ENCODE measurements at places on chromosomes 4 and X.
A peak's percentile ranks its signal among the peaks of the same experiment; 100 is the strongest.

DNA sequence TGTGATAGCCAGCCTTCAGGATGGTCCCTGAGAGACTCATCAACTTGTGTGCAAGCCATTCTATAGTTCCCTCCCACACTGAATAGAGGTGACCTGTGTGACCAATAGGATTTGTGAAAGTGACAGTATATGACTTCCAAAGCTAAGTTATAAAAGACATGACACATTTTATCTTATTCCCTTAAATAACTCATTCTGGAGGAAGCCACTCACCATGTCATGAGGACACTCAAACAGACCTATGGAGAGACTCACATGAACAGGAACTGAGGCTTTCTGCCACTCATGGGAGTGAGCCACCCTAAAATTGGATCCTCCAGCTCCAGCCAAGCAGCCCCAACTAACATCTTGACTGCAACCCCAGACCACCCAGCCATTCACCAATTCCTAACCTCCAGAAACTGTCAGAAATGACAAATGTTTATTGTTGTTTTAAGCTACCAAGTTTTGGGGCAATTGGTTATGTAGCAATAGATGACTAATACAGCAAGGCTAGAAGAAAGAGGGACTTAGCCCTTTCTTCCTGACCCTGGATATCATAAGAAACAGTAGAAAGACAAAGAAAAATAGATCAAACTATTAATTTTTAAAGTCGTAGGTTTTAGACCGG lies 9.0 kb upstream of the CHIC2 start:
- no peak for DNase-seq

- DNase-seq: no peak
Measured at GRCh38 chr4:151355155-151355554, 29.8 kb upstream of the SH3D19 start.

- no peak for DNase-seq
Measured at GRCh38 chr4:156085100-156085499, 131.4 kb upstream of the CTSO start.

DNA sequence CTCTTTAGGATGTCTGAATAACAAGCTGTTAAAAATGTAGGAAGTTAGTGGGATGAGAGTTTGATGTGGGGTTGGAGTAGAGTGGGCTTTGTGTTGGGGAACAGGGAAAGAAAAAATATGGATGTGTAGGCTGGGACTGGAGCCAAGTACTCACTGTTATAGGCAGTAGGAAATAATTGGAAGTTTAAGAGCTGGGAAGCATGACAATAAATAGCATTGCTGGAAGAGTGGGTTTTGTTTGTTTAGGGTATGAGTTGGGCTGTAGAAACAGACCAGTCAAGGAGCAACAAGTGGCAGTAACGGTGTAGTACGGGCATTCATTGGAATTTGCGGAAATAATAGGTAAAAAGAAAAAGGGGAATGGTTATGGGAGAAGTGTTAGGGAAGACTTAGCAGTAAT lies 81.6 kb downstream of the KDM6A start:
- peak; percentile 1 for DNase-seq

- no peak for DNase-seq
Measured at GRCh38 chrX:43581167-43581566, 74.9 kb upstream of the MAOA start.

- DNase-seq: no peak
Measured at GRCh38 chr4:55864577-55865223, 11.3 kb downstream of the EXOC1 start.

DNA sequence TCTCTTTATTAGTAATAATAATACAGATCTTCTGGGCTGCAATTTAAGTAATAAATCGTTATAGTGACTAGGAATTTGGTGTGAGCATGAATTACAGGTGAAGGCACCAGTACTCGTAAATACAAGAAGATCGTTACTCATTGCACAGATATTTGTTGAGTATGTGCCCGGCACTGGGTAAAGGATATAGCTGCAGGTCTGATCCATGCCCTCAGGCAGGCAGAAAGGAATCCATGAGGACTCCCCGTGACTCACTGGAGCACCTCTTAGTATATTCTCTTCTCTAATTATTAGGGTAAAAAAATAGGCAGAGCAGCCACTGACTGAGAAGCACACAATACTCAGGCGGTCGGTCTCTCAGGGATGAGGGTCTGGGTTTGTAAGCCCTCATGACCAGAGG lies 868.3 kb downstream of the RAB28 start:
- no peak for DNase-seq

DNA sequence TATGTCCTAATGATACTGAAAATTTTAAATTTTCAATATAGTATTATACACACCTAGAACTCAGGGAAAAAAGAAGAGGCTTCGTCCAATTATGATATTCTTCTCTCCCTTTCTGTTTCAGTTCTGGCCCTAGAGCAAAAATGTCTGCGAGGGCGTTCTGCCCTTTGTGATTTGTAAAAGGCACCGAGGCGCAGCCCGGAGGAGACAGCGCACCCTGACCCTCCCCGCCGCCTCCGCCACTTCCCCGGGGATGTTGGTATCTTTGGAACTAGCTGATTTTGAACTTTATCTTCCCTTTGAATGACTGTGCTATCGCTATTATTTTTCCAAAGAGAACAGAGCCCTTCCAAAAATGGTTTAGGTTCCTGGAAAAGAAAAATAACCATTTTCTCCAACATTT lies 173.2 kb upstream of the FAM9B start:
- DNase-seq: no peak

DNA sequence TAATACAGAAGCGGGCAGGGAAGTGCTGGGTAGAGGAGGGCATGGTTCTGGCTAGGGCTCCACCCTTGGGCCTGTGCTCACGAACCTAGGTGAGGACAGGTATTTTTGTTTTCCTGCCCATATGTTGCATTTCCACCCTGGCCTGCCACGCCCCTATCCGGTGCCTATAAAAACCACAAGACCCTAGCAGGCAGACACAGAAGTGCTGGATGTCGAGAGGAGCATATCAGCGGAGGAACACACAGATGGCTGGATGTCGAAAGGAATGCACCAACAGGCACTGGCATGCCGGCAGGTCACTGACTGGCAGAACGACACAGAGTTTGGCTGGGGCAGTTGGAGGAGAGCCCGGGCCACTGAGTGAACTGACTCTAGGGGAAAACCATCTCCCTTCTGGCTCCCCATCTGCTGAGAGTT lies 316.6 kb upstream of the BOD1L1 start:
- DNase-seq: no peak

- no peak for DNase-seq
Measured at GRCh38 chr4:176545872-176546271, 226.1 kb downstream of the SPCS3 start.

DNA sequence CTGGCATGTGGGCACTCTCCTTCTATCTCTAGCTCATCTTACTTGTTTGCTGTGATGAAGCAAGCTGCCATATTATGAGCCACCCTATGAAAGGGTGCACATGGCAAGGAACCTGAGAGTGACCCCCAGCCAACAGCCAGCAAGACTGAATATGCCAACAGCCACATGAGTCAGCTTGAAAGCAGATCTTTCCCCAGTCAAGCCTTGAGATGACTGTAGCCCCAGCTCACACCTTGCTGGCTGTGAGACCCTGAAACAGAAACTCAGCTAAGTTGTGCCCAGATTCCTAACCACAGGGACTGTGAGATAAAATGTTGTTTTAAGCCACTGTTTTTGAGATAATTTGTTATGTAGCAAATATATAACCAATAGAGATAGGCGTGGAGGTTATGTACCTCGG lies 36.2 kb downstream of the KDM5C start:
- DNase-seq: no peak

- no peak for DNase-seq
Measured at GRCh38 chrX:108701633-108702032, 34.7 kb downstream of the IRS4 start.

- no peak for DNase-seq
Measured at GRCh38 chr4:101033986-101034385, 313.3 kb downstream of the PPP3CA start.

GRCh38 chr4:184475096-184475461 lies 729 bp upstream of the IRF2 start:
- DNase-seq: no peak

- no peak for DNase-seq
Measured at GRCh38 chr4:110138551-110138950, 59.9 kb downstream of the ELOVL6 start.

- DNase-seq: no peak
Measured at GRCh38 chr4:23728393-23728792, 161.5 kb downstream of the PPARGC1A start.

DNA sequence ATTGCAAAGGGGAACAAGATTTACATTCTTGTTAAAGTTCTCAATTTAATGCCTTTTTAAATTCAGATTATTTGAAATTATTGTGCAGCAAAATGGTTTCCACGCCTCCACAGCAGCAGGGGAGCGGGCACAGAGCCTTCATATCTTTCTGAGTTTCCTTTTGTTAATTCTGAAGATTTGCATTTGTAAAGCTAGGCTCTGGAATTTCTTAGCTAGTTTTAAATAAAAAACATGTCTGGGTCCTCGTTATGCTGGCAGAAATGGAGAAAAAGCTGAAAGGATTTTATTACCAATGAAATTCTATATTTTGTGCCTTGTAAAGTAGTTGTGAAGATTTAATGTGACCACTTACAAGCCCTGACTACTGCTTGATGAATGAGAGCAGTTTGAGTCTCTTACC lies 40.8 kb upstream of the MAGED1 start:
- no peak for DNase-seq

- DNase-seq: no peak
Measured at GRCh38 chr4:17807446-17807845, 3.1 kb downstream of the DCAF16 start.

DNA sequence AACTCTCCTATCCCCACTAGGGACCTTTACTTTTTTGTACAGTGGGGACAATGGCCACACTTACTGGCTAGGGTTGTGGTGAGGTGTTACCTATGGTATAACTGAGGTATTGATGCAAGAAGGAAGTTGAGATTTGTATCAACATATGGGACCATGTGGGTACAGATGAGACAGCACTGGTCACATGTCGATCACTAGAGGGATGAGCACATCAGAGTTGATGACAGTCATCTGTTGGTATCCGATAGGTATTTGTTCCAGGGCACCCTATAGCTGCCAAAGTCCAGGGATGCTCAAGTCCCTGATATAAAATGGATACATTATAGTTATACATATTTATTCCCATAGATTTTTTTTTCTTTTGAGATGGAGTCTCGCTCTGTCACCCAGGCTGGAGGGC lies 12.6 kb upstream of the SLC10A3 start:
- no peak for DNase-seq

DNA sequence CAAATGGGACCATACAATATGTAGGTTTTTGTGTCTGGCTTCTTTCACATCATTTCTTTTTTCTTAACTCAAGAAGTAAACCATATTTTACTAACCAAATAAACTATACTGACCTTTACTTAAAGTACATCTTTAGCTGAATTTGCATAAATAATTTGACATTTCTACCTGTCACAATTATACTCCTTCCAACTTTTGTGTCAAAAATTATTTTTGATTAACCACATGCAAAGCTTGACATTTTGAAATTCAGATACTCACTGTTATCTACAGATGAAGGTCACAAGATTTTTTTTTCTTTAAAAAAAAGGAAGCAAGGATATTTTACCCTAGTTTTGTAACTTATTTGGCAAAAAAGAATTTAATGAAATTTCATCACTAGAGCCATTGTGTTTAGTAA lies 12.0 kb upstream of the RAB9A start:
- DNase-seq: no peak

GRCh38 chr4:22515145-22515887 lies 550 bp downstream of the ADGRA3 start:
- DNase-seq: no peak

- DNase-seq: no peak
Measured at GRCh38 chrX:18351784-18352183, 2.7 kb downstream of the SCML2 start.

GRCh38 chrX:134645936-134646543 lies 12.2 kb downstream of the PLAC1 start:
- no peak for DNase-seq

DNA sequence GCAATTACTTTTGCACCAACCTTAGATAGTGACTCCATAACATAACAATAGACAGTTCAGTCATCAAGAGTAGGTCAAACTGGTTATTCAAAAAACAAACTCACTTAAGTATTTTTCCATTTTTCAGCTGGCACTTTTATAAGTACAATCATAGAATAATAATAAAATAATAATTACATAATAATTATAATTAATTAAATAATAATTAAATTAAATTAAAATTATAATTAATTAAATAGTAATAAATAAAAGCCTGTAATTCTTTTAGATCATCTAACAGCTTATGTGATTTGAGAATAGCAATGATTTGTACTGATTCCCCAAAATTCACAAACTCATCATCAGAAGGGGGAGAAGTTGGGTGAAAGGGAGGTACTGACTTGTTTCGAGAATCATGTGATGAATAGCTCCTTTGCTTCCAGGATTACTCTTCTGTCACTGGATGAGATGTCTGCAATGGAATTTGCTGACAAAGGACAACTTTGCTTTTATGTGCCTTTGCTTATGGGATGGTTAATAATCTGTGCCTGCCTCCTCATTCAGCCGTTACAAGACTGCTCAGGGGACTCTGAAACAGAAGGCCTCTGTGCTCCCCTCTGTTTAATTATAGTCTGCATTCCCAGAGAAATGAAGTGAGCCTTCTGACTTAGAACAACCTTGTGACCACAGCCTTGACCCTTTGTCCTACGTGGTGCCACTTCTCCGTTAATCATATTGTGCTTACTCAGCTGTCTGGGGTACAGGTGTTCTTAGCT lies 104.8 kb upstream of the ENPEP start:
- no peak for DNase-seq

GRCh38 chr4:147736458-147736857 lies 4.6 kb downstream of the ARHGAP10 start:
- peak; percentile 59 for DNase-seq

- no peak for DNase-seq
Measured at GRCh38 chrX:96591421-96591820, 93.2 kb upstream of the DIAPH2 start.

DNA sequence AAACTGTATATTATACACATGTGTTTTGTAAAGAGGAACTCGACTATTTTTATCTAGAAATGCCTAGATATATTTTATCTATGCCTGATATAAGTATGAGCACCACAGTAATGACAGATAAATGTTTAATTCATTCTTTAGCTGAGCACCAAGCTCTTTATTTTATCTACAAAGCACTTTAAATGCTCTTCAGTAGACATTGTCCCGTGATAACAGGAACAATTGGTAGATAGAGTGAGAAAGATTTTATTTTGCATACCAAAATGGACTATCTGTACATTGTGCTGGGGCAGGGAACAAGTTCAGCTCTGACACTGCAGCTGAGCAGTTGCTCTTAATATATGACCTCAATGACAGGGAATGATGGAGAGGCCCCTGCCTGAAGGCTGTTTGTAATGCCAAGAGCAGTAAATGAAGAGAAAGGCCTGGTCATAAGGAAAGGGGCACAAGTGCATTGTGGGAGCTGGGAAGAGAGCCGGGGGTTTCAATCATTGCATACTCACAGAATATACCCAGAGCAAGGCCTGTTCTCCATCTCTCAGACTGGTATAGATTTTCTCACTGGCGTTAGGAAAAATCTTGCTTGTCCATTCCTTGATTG lies 57.3 kb downstream of the SEPTIN11 start:
- no peak for DNase-seq

- DNase-seq: no peak
Measured at GRCh38 chrX:136467303-136467702, 20.4 kb upstream of the BRS3 start.
